Sigmoid colon (tissue), 7 donors: ENCODE measurements at places on chromosomes 11 and 22. TPM values are rescaled to one million over a fixed set of nuclear protein-coding genes. Genes with fewer than 3 reads are reported as not detected.

- no peak for DNase-seq
- H3K36me3 ChIP-seq: no peaks in the 10 kb centered on the region
- no peaks in the 10 kb centered on the region for H3K27me3 ChIP-seq
- no peaks in the 10 kb centered on the region for H3K4me1 ChIP-seq
- no peak overlapping the region for H3K27ac ChIP-seq
These were observed 54.2 kb upstream of the GRAMD1B start for GRCh38 chr11:123375832-123376231.

Gene ASCL2
- total RNA-seq: not detected

Gene UBQLN3
- 1.2 TPM for total RNA-seq

DNA sequence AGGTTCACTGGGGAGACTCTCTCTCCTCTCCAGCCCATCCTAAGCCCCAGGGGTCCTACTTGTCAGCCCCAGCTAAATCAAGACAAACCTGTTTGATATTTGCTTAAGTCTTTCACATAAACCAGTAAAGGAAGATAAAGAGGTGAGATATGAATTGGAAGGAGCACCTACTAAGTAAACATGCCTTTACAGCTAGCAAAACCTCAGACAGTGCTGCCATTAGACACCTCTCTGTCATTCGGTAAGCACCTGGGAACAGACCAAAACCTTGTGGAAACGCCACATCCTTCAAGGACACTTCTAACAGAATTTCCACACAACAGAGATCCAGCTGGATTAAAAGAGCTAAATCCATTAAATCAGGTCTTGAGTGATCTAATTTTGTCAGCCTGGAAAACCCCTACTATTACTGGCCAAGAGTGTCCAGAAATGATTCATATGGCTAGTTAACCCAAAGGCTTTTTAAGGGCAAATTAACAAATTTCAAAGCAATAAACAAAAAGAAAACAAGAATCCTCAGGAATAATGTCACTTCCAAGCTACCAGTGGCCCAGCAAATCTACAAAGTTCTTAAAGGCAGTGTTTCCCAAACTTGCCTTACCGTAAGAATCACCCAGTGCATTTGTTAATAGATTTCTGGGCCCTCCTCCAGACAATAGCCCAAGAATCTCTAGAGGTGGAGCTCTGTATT, 2.4 kb downstream of the VPS37C start:
- H3K27ac ChIP-seq: peak overlapping the region; percentile 99
- H3K36me3 ChIP-seq: no peaks in the 10 kb centered on the region
- peaks cover 46% of the 10 kb centered on the region for H3K4me1 ChIP-seq
- no peaks in the 10 kb centered on the region for H3K27me3 ChIP-seq

DNA sequence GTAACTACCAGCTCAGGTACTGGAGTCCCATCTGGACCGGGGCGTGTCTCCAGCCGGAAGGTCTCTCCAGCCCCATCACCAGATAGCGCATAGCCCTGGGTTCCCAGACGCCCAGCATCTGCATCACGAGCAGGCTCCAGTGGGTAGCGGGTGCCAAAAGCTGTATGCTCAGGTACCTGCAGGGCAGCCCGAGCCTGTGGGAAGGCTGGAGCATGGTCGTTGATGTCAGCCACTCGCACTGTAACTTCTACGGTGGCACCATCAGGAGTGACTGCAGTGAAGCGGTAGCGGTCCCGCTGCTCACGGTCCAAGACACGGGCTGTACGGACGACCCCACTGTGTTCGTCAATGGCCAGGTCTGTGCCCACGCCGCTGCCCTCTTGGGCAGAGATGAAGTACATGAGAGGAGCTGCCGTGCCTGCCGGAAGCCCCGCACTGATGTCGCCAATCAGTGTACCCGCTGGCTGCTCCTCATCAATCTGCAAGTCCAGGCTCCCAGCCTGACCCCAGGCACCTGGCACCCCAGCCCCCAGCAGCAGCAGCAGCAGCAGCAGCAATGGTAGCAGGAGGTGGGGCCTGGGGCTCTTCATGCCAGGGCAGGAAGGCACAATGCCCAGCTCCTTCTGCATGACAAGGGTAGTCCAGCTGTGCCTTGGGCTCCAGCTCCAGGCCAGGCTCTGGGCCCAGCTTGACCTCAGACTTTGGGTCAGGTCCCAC, 14.5 kb downstream of the DCHS1 start:
- no peak for DNase-seq
- H3K27ac ChIP-seq: no peak overlapping the region
- no peaks in the 10 kb centered on the region for H3K4me1 ChIP-seq
- H3K27me3 ChIP-seq: no peaks in the 10 kb centered on the region

DNA sequence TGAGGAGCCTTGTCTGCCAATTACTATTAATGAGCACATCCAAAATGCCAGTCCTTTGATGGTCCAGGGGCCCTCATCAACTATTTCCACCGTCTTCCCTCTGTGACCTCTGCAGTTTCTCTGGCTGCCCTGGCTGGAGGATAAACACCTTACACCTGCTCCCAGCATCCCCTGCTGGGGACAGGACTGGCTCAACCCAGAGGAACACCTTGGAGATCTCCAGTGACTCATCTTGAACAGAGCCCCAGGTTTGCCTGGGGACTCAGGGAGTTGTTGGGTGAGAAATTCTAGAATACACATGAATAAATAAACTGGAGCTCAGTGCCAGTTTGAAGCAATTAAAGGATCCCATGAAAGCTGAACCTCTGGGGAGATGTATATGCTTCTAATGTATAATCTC, 24.0 kb upstream of the ELF5 start:
- H3K4me3 ChIP-seq: no peak overlapping the region
- no peaks in the 10 kb centered on the region for H3K4me1 ChIP-seq
- no peaks in the 10 kb centered on the region for H3K27me3 ChIP-seq
- no peaks in the 10 kb centered on the region for H3K36me3 ChIP-seq
- no peak overlapping the region for H3K27ac ChIP-seq
- no peak for DNase-seq

Gene PATE1
- not detected for total RNA-seq

Gene MMP27
- not detected for total RNA-seq
